Stimulated activated CD4-positive, alpha-beta T cell treated with anti-CD3 and anti-CD28 coated beads, TNF-alpha, amount 100 ng/mL, for 1 hour (primary cell): ENCODE measurements at places on chromosomes 12 and 14.

DNA sequence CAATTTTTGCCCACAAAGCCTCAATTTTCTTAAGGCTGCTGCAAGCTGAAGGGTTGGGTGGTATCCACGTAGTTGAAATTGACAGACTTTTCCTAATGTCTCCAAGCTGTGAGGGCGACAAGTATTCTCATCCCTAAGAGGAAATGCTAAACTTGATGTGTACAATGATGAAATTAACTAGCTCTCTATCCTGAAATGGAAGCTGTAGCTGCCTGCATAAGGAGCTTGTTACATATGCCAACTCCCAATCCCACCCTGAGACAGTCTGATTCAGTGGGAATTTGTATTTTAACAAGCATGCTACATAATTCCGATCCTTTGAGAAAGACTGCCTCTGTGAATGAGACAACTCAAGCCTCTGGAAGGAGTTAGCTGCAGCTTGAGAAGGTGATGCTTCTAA, 45.7 kb upstream of the MDM1 start:
- DNase-seq: no peak

GRCh38 chr14:91968280-91968679, 20.8 kb upstream of the FBLN5 start:
- no peak for DNase-seq

GRCh38 chr14:57375156-57375555, 15.2 kb upstream of the NAA30 start:
- DNase-seq: no peak

DNA sequence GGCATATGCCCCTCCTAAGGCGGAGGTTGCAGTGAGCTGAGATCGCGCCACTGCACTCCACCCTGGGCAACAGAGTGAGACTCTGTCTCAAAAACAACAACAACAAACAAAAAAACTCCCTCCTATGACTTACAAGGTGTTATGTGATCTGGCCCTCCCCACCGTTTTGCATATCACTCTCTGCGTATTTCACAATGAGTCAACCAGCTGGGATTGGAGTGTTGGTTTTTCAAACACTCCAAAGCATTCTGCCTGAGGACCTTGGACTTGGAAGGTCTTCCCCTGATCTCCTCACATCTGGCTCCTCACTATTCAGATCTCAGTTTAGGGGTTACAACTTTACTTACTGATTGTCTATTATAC, 14.0 kb downstream of the MANSC1 start:
- DNase-seq: no peak

DNA sequence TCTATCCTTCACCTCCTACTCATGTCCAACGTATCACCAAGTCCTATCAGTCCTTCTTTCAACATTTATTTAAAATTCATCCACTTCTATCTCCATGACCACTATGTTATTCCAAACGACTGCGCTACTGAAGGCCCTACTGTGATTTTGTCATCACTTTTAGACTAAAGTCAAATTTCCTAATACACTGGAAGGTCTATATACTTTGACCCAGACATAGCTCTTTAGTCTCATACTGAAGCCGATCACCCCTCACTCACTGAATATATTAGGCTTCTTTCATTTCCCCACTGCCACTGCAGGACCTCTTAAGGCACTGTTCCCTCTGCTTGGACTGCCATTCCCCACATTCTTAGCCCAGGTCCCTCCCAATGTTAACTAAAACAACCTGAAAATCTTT, 25.6 kb downstream of the SLC38A4 start:
- DNase-seq: no peak
